Anterior cingulate cortex (tissue), 58 donors: ENCODE measurements at places on chromosomes 2 and 18.

- DNase-seq, result no peak
Measured at GRCh38 chr18:27948986-27949385, 227.9 kb downstream of the CDH2 start.

GRCh38 chr18:26970637-26971036, 105.1 kb upstream of the AQP4 start:
- DNase-seq, result no peak

DNA sequence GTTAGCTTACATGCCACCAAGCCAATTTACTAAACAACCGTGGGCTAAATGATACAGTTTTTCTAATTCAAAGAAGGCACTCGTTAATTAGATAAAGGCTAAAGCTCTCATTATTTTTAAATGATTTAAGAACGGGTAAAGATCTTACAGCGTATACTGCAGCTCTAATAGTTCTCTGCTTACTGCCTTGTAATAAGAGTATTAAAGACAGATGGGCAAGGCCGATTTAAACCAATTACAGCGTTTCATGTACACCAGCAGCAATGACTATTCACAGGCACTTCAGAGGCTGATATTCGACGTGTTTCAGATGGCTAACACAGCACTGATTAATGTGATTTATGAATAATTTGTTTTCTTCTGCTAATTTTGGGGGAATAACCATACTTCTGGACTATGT, 259.3 kb downstream of the ZNF407 start:
- no peak for DNase-seq

GRCh38 chr2:237092920-237093781, 7.5 kb downstream of the COPS8 start:
- no peak for DNase-seq

DNA sequence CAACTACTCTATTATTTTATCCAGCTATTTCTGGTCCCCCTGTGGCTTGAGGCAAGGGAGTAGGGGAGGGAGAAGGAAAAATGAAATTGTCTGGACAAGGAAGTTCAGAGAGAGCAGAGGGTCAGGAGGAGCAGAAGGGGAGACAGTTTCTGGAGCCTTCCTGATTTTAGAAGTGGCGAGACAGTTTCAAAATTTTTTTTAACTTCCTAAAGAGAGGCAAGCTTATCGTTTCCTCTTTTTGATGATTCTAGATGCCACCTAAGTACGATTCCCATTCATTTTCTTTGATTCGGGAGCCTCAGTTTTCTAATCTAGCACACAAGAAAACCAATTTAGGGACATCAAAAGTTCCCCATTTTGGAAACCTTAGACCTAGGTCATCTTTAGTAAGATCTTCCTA, 96.9 kb upstream of the B3GNT2 start:
- no peak for DNase-seq

- no peak for DNase-seq
Measured at GRCh38 chr18:42268186-42268725, 313.2 kb downstream of the PIK3C3 start.

GRCh38 chr2:172109988-172110811, 7.5 kb upstream of the DLX2 start:
- no peak for DNase-seq

DNA sequence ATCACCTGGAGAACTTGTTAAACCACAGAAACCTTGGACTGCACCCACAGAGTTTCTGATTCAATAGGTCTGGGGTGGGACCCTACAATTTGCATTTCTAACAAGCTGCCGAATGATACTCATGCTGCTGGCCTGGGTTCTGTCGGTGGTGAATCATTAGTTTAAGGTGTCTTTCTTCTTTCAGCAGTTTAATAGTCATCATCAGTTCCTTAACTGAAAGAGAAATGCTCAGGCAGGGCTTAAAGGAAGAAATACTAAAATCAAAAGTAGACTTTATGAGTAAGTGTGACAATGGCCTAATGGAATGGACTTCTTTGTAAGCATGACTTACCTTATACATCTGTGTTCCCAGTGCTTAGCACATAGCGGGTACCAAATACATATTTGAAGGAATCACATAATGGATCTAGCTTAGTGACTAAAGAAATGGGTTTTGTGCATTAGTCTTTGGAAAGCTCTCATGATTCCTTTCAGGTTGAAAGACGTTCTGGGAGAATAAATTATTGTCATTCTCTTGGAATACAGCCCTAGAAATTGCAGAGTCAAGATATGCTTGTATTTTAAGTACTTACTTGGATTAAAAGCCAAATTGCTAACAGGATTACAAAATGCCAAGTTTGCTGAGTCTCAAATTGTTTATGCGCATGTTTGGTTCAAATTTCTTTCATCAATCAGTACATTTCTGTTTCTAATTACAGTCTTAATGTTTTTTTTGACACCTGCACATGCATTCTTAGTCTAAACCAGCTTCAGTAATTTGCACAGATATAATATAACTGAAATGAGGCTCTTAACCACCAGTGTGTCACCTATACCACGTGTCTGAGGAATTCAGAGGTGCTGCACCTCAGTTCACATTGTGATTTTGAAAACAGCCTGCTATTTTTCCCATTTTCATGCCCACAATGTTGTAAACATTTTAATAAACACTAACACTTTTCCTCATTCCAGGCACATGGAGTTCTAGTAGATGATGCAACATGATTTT, 220.3 kb upstream of the NRP2 start:
- no peak for DNase-seq

DNA sequence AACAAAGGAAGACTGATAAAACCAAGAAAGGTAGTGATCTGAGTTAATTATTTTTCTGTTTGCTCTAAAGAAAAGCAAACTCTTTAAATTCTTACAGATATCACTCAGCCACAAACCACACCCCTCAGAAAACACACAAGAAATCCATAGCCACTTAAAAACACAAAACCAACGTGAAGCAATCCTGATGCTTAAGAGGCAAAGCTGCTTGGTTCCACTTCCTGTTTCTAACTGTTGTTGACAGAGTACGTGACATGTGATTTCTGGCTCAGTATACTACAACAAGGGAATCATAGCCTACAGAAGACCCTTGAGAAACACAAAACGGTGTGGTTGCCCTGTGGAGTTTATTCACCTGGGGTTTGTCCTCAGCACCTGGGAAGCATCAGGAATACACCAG, 240.9 kb upstream of the APCDD1 start:
- no peak for DNase-seq

DNA sequence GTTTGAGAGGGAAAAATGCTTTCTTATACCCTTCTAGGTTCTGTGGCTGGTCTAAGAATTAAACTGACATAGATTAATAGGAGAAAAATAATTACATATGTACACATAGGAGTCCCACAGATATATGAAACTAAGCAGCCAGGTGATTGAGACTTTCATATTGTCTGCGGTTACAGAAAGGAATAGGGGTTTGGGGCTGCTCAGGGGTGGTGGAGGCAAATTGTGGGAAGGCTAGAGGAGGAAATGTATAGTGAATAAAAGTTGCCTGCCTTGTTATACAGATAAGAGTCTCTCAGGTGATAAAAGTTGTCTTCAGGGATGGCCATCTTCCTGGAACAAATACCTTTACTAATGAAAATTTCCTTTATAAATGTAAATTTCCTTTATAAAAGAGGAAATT, 28.6 kb downstream of the MDH1 start:
- no peak for DNase-seq

GRCh38 chr2:240955306-240956170, 42.9 kb upstream of the SNED1 start:
- DNase-seq, result no peak

DNA sequence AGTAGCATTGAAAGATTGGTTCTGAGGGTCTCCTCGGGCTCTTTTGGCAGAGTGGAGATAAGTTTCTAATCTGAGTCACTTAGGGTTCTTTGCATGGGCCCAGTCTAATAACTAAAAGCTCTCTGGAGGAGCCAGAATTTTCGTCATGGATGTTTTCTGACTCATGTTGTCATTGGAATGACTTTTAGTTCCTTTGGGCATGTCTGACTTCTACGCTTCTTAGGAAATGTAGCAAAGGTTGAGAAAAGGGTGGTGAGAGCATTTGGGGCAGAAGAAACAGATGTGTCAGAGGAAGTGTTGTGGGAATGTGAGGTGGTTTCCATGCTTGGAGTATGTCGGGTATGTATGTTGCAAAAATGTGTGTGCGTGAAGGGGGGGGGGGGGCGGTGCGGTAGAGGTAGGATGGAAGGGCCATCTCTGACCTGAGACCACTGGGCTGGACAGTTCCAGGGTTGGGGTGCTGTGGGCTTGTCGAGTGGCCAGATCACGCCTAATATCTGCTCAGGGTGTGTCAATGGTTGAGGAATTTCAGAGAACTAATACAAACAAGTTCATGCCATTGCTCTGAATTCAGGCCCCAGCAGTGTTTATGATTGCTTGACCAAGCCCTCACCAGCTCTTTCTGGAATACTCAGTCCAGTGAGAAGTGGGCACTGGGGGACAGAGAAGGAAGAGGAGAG, 26.9 kb downstream of the KLHL29 start:
- no peak for DNase-seq

DNA sequence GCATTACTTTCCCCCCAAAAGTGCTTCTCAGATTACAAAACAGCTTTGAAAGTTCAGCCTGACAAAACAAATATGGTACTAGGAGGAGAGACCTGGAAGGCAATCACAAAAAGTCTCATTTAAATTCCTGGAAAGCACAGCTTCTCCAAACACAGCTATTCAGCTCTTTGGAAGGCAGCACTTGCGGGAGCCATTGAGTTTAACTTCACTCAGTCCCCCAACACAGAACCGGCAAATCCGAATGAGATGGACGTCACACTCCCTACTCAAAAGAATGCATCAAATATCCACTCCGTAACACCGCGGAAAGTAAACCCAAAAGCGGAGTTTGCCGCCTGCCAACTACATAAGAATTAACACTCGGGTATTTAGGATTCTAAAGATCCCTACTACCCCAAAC, 638 bp downstream of the ST6GAL2 start:
- no peak for DNase-seq

DNA sequence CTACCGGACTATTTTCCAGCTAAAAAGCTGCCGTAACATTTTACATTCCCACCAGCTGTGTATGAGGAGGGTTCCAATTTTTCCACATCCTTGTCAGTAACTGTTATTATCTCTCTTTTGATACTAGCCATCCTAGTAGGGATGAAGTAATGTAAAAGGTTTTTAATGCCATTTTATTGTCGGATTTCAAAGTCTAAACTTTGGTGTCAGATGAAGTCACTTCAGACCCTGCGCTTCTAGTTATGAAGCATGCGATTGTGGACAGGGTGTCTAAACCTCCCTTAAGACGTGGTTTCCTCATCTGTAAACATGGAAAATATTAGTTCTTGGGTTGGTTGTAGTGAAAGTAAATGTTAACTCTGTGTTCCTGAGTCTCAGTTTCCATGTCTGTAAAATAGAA, 4.7 kb downstream of the DGKD start:
- DNase-seq, result no peak

GRCh38 chr2:228689053-228689452, 507.6 kb upstream of the SPHKAP start:
- no peak for DNase-seq

DNA sequence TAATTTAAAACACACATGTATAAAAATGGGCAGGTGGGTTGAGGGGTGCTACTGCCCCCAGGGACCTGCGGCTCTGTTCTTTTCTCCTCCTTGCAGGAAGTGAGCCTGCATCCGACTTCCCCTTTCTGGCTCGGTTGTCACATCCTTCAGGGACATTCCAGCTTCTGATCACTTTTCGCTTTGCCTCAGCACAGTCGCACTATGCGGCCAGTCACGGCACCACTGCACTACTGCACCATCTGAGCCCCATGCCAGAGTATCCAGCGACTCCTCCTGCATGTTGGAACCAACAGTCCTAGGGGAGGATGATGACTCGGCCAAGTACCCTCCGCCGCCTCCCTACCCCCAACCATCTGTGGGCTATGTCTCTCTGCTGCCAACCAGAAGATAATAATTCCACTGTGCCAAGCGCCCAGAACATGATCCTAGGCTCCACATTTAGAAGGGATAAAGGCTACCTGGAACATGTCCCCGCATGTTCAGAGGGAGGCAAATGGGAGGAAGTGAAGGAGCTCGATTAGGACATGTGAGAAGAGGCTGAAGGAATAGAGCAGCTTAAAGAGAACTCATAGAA, 17.6 kb downstream of the CDC42EP3 start:
- DNase-seq, result peak; percentile 7

DNA sequence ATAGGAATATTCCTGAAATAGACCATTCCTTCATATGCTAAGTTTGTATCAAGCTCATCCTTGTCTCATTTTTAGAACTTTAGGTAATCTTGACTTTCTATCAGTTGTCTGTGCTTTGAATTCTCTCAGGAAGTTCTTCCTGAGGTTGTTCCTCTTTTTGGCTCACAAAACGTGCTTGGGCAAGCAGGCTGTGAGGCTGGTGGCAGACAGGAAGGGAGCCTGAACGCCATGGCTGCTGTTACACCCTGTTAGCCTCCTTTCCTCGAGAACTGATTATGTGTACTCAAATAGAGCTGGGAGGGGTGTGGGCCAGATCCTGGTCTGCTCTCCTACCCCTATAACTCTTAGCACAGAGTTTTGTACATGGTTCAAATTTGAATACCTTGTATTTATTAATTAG, 136.4 kb upstream of the CELF4 start:
- no peak for DNase-seq

DNA sequence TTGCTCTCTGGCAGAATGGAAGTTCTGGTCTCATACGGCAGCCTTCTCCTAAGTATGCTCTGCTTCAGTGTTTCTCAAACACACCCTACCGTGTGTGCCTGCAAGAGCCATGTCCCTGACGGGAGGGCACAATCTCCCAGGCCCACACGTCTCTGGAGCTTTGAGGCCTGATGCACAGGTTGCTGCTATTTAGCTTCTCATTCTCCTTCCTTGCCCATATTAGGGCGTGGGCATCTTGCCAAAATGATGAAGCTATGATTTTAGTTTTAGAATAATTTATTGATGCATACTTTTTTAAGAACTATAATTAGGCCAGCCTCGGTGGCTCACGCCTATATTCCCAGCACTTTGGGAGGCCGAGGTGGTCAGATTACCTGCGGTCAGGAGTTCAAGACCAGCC, 107.9 kb downstream of the RNF144A start:
- no peak for DNase-seq

- DNase-seq, result no peak
Measured at GRCh38 chr18:50696929-50697328, 122.9 kb downstream of the MRO start.

DNA sequence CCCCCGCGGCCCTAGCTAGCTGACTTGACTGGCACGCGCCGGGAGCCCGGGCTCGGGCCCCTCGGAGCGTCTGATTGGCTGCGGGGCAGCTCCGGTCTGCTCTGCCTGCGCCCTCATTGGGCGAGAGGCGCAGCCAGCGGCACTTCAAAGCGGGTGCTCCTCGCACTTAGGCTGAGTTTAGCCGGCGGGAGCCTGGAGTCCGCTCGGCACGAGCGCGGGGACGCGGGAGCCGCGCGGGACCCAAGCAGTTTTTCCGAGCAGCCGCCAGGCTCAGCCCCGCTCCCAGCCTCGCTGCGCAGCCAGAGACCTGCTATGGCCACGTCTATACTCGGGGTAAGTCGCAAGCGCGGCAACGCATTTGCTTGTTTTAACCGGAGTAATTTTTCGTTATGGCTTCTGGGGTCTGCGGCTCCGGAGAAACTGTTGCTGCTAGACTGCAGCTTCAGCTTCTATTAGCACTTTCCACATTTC, at the start of gene SP9:
Gene SP9 (plus strand): TSS at position 174 of the 471 bp plus-strand sequence. CDS start 139 bp downstream, at position 313.
- DNase-seq, result no peak
